COLO829 (cell line): ENCODE measurements at places on chromosomes 11 and 22.

DNA sequence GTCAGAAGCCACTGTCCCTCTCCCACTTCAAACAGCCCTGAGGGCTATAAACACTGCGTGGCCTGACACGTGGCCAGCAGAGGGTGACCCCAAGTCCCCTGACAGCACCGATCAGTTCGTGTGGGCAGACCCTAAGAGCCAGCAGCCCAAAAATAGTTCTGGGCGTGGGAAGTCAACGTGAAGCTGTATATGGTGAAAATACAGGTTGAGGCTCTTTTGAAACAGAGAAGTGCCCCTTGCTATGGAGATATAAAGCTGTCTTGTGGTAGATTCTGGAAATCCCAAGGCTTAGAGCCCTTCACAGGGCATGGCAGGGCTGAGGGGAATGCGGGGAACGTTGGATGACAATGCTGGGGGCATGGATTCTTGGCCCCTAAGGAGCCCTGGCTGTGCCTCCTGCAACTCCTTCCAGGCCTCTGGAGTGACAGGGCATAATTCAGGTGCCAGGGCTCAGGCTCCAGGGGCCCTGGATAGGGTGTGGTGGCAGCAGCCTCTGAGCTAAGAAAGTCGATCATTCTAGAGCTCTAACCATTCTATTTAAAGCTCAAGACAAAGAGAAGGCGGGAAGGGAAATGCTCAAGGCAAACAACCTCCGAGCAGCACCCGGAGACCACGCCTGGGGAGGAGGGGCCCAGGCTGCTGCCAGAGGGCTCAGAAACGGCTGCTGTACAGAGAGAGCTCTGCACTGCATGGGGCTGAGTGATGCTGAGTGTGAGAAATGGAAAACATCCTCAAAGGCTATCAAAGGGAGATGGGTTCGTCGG is 60.4 kb upstream of the CD5 start:
- no peak for DNase-seq

DNA sequence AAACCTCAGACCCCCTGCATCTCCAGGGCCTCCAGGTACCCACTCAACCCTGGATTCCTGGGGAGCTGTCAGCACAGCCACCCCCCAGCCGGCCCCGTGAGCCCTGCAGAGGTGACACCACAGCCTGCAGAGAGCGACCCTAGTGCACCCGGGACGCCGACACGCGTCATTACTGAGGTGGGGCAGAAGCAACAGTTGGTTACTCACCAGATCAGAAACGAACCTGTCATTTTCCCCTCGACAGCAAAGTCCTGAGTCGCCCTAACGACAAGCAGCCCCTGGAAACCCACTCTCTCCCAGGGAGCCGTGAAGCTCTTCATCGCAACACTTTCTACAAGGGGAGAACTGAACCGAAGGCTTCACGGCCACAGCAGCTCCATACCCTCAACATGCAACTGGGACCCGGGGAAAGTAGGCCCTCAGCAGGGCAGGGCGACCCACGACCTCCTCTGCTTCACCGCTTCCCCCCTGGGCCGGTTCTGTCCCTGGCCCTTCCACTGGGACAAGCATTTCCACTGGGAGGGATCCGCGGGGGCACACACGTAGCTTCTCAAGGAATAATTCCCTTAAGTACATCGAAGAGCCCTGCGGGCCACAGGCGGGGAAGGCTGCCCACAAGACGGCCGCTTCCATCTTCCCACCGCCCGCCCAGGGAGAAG is 1.6 kb downstream of the BRD1 start:
- DNase-seq, result no peak

DNA sequence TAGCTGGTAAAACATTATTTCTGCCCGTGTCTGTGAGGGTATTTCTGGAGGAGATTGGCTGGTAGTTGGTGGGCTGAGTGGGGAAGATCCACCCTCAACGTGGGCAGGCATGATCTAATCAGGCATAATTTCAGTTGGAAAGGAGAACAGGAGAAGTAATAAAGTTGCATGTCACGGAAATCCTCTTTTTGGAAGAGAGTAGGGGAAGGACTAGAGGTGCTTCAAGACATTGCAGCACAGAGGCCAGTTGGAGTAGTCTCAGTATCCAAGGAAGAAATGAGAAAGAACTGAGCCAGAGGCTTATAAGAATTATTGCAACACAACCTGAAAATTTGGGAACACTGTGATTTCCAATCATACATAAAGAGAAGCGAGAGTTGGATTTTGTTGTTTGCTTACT is 1155.1 kb downstream of the FAM181B start:
- no peak for DNase-seq

- DNase-seq, result no peak
These were observed 88.4 kb downstream of the CCDC81 start for GRCh38 chr11:86463120-86463519.

DNA sequence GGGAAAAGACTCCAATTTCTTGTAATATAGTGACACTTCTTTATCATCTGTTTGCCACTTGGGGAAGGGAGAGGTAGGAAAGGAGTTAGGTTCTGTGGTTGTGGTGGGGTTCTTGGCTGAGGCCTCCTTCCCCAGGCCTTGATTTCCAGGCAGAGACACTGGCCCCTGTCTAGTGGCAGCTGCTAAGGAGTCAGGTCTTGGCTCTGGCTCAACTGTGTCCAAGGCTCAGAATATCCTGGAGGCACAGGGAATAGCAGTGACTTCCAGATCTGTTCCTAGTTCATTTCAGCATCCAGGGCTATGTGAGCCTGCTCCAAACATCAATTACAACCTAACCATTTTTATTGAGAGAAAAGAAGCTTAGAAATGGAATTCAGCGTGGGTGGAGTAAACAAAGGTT is 29.5 kb downstream of the PPFIBP2 start:
- DNase-seq, result no peak

DNA sequence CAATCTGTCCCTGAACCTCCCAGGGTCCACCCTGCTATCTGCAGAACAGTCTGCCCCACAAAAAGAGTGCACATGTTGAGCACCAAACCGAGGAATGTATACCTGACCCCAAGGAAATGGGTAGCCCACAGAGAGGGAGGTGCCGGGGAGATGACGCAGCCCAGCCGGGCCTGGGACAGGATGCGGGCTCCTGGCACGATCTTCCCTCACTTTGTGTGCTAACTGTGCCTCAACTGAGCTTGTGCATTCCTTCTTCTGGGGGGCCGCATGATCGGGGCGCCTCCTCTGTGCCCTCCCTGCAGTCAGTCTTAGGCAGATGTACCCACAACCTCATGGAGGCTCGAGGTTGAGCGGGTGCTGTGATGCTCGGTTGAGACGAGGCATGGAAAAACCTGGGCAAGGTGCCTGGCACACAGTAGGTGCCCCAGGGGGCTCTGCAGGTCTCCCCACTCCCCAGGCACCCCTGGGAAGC is 2.4 kb downstream of the GAS2L1 start:
- no peak for DNase-seq

- no peak for DNase-seq
These were observed 288.3 kb downstream of the CADM1 start for GRCh38 chr11:115215694-115216617.

- DNase-seq, result peak; percentile 22
These were observed 71.4 kb downstream of the CHST1 start for GRCh38 chr11:45593992-45594391.

- no peak for DNase-seq
These were observed 14.2 kb downstream of the UCP2 start for GRCh38 chr11:73968356-73968966.

GRCh38 chr11:68505596-68505995 is 45.0 kb downstream of the PPP6R3 start:
- DNase-seq, result no peak

DNA sequence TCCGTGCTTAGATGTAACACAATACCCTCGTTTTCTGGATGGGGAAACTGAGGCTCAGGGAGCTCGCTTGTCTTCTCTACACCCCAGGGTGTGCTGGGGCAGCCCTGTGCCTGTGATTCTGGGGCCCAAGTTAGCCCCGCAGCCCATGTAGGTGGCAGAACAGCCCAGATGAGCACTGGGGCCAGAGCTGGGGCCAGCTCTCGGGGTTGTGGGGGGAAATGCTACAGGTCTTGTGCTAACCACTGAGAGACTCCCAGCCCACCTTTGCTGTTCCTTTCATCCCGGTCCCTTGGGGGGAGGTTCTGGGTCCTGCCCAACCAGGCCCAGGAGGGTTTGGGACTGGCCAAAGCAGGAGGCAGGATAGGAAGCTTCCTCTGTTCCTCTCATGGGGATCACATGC is 13.5 kb downstream of the MYEOV start:
- no peak for DNase-seq

GRCh38 chr11:29018631-29019030 is 910.4 kb downstream of the METTL15 start:
- DNase-seq, result peak; percentile 56

DNA sequence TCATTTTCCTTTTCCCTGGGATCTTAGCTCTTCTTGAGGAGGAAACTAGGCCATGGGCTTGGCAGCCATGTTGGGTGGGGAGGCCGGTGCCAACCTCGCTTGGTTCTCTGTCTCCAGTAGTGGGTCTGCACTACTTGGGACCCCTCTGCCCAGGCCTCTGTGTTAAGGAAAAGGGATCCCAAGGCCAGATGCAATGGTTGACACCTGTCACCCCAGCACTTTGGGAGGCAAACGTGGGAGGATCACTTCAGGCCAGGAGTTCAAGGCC is 1.9 kb upstream of the ZDHHC8 start:
- DNase-seq, result no peak

- DNase-seq, result no peak
These were observed 364.0 kb downstream of the MN1 start for GRCh38 chr22:27437570-27437969.

DNA sequence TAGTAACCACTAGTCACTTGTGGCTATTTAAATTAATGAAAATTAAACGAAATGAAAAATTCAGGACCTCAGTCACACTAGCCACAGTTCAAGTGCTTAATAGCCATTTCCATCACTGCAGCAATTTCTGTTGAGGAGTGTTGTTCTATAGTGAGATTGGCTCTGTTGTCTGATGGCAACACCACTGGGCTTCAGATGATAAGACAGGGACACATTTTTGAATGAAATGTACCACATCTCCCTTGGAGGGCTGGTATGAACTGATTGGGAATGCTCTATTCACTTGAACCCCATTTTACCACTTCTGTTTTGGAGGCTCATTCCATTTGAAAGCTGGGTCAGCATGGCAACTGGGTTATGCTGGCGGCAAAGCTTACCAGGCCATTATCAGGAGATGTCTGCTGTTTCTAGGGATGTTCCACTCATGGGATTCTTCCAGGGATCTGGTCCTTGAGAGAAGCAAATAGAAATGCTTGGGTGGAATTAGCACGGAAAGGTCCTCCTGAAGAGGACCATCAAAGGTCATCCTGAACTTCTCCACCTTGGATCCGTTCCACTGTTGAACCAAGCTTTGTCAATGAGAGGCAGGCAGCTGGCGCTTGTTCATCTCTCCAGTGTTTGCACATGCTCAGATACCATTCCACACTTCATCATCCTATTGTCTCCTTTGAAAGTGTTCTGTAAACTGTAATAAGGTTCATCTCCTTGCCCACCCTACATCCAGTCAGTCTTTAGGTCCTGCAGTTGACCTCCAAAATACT is 7.6 kb downstream of the AMOTL1 start:
- DNase-seq, result no peak

DNA sequence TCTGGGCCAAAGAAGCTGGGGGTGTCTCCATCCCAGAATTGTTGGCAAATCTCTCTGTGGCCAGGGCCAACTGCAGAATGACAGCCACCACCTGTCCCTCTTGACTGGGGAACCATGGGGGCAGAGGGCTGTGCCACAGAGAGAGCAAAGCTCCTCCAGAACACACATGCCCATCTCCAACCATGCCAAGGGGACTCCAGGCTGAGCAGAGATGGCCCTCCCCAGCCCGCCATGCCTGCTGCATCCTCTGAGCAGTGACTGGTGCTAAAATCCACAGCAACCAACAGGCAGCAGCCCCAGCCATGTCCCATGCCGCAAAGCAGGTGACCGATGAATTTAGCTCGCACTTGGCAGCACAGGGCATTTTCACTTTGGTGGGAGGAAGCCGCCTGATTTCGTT is 45.0 kb downstream of the LARGE1 start:
- no peak for DNase-seq

GRCh38 chr11:108851781-108852180 is 186.9 kb downstream of the DDX10 start:
- DNase-seq, result no peak
